Left ventricle myocardium inferior (tissue), 1 donor: ENCODE measurements at places on chromosomes 7 and 10. TPM values are rescaled to one million over a fixed set of nuclear protein-coding genes. Genes with fewer than 3 reads are reported as not detected.

The OR9A2 gene
- not detected for total RNA-seq

The TRPV5 gene
- not detected for total RNA-seq

The C10orf62 gene
- total RNA-seq: 1.5 TPM

The ZNF467 gene
- 5.2 TPM for total RNA-seq

The FAM237B gene
- not detected for total RNA-seq

The CPXM2 gene
- 4.5 TPM for total RNA-seq

The FAM25C gene
- total RNA-seq: not detected

The NUTM2D gene
- 6.0 TPM for total RNA-seq

The KCNMA1 gene
- 1.8 TPM for total RNA-seq

The NUTM2E gene
- not detected for total RNA-seq

The CUZD1 gene
- 0.16 TPM for total RNA-seq

The ANKRD61 gene
- not detected for total RNA-seq

The SFXN4 gene
- total RNA-seq: 52.7 TPM

The NSUN6 gene
- total RNA-seq: 7.9 TPM

- peak overlapping the region; percentile 10 for H3K4me3 ChIP-seq
- peaks cover 67% of the 10 kb centered on the region for H3K4me1 ChIP-seq
- H3K27me3 ChIP-seq: no peaks in the 10 kb centered on the region
- H3K36me3 ChIP-seq: peaks cover 12% of the 10 kb centered on the region
- peak overlapping the region; percentile 66 for H3K27ac ChIP-seq
- DNase-seq: no peak
These were observed 57.0 kb downstream of the HIPK2 start for GRCh38 chr7:139720705-139721231.

DNA sequence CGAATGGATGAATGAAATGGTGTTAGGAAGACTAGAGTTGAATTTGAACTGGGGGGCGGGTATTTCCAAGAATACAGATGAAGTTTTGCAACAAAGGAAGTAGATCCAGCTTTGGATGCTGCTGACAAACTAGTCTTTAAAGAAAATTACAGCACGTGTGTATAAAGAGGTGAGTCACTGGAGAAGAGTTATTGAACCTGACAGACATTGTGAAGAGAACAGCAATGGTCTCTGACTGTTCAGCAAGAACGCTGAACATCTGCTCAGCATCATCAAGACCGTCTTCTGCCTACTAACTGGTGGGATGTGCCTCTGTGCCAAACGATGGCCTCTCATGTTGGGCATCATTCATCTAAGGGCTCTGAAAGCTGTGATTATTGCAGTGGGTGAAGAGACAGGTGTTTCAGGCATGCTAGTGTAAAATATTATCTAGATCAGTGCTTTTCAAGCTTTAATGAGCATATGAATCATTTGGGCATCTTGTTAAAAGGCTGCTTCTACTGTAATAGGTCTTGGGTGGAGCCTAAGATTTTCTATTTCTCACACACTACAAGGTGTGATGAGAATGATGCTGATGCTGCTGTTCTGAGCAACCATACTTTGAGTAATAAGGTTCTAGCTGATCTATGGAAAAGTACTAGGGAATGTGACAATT lies 291.3 kb downstream of the PTEN start:
- no peak for DNase-seq
- H3K4me1 ChIP-seq: peaks cover 14% of the 10 kb centered on the region
- no peaks in the 10 kb centered on the region for H3K36me3 ChIP-seq

GRCh38 chr7:150961510-150962289 lies 16.4 kb downstream of the KCNH2 start:
- DNase-seq: peak; percentile 14
- H3K4me3 ChIP-seq: no peak overlapping the region
- peaks cover 82% of the 10 kb centered on the region for H3K27me3 ChIP-seq
- peak overlapping the region; percentile 96 for H3K27ac ChIP-seq

DNA sequence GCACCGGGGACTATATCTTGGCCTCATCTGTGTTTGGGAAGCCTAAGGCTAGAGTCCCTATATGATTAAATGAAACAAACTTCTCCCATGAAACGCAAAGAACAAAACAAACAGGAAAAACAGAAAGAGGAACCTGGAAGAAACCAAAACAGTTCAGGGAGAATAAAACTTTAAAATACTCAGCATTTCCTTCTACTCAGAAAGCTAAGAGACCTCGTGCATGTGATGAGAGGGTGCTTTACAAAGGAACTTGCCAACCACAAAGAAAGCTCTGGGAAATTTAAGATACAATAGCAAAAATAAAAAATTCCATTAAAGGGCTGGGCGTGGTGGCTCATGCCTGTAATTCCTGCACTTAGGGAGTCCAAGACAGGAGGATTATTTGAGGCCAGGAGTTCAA lies 6.9 kb downstream of the PILRA start:
- DNase-seq: no peak
- no peaks in the 10 kb centered on the region for H3K27me3 ChIP-seq
- no peak overlapping the region for H3K4me3 ChIP-seq
- peaks cover 5% of the 10 kb centered on the region for H3K4me1 ChIP-seq

- no peak overlapping the region for H3K27ac ChIP-seq
- peaks cover 67% of the 10 kb centered on the region for H3K27me3 ChIP-seq
- no peak for DNase-seq
- H3K4me3 ChIP-seq: peak overlapping the region; percentile 75
These were observed 445 bp upstream of the ATRNL1 start for GRCh38 chr10:115092555-115093285.

DNA sequence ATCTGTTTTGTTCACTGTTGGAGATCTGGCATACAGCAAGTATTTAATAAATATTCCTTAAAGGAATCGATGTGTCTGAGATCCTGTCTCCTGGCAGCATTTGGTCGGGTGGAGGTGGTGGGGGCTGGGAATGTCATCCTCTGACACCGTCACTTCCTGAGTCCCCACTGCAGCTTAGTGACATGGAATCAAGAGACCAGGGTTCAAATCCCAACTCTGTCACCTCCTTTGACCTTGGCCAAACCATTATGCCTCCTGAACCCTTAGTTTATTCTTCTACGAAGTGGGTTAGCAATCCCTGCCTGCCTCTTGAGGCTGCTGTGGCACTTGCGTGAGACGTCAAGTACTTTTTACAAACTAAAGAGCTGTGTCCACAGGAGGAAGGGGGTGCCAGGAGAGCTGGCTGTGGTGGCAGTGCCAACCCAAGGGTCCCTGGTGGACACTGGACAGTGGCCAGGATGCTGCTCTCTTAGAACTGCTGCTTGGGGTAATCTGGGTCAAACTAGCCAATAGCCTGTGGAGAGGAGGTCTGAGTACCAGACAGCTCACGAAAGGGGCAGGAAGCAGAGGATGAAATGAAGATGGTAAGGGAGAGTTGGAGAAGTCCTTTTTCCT lies 8.0 kb upstream of the ZMIZ1 start:
- no peaks in the 10 kb centered on the region for H3K27me3 ChIP-seq
- H3K4me1 ChIP-seq: peaks cover 13% of the 10 kb centered on the region
- H3K27ac ChIP-seq: no peak overlapping the region
- peak; percentile 2 for DNase-seq
- no peak overlapping the region for H3K4me3 ChIP-seq
- no peaks in the 10 kb centered on the region for H3K36me3 ChIP-seq

GRCh38 chr7:80134115-80134535 lies 506 bp upstream of the GNAI1 start:
- no peaks in the 10 kb centered on the region for H3K36me3 ChIP-seq
- peak overlapping the region; percentile 90 for H3K27ac ChIP-seq
- H3K4me1 ChIP-seq: peaks cover 49% of the 10 kb centered on the region
- no peaks in the 10 kb centered on the region for H3K27me3 ChIP-seq
- no peak for DNase-seq
- H3K4me3 ChIP-seq: peak overlapping the region; percentile 95

- peaks cover 10% of the 10 kb centered on the region for H3K4me1 ChIP-seq
- H3K27ac ChIP-seq: peak overlapping the region; percentile 63
- no peak overlapping the region for H3K4me3 ChIP-seq
- peak; percentile 71 for DNase-seq
- peaks cover 27% of the 10 kb centered on the region for H3K27me3 ChIP-seq
These were observed 274.5 kb upstream of the MGMT start for GRCh38 chr10:129192344-129193128.

DNA sequence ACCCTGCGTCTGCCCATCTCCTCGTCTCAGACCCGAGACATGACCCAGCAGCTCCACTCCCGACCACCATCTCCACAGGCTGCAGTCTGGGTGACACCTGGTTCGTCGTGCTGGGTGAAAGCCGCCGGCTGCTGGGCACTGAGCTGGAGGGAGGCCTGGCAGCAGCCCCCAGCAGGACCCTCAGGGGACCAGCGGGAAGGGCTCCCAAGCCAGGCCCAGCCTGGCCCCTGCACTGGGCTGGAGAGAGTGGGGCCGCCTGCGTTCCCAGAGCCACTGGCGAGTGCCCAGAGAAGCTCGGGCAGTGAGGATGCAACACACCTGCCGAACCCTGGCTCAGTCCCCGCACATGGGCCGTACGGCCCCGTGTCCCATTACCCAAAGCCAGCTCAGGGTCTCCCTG lies 21.3 kb downstream of the CFAP46 start:
- peaks cover 38% of the 10 kb centered on the region for H3K27me3 ChIP-seq
- H3K36me3 ChIP-seq: no peaks in the 10 kb centered on the region
- no peak overlapping the region for H3K27ac ChIP-seq

- no peak for DNase-seq
- no peaks in the 10 kb centered on the region for H3K27me3 ChIP-seq
- H3K4me3 ChIP-seq: no peak overlapping the region
- no peaks in the 10 kb centered on the region for H3K36me3 ChIP-seq
These were observed 761.5 kb upstream of the C7orf33 start for GRCh38 chr7:147829016-147829415.

- H3K36me3 ChIP-seq: no peaks in the 10 kb centered on the region
- no peaks in the 10 kb centered on the region for H3K4me1 ChIP-seq
- no peaks in the 10 kb centered on the region for H3K27me3 ChIP-seq
- H3K4me3 ChIP-seq: no peak overlapping the region
- no peak overlapping the region for H3K27ac ChIP-seq
These were observed 242.1 kb upstream of the KCND2 start for GRCh38 chr7:120030876-120031275.

DNA sequence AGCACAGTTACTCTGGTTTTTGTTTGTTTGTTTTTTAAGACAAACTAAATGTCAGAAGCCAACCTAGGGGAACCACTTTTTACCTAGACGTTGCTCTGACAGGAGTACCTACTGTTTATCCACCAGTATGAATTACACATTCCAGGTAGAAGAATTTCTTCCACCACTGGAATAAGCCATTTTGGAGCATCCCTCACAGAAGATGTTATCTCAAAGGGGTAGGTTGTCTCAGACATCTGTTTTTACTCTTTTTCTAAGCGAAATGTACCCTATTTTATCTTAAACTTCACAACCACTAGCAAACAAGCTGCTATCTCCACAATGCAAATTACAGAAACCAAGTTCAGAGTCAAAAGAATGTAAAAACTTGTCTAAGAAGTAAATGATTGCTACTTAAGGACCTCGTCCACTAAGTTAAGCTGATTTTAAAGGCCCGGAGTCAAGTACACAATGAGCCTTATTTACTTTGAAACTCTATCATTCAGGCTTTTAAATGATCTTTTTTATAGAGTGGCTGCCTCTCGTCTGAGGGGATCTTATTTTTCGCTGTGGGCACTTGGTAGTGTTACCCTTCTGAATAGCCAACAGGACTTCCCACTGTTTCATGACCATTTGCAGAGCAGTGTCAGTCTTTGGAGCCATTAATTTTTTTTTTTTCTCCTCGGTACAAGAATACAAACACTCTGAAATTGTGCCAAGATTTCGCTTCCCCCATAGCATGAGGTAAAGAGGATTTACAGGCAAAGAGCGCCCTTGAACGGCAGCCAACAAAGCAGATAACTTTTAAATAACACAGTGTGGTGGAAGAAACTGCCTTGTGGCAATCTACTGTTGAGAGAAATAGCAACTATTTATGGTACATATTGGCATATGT lies 15.7 kb upstream of the ARMC3 start:
- H3K4me3 ChIP-seq: no peak overlapping the region
- H3K4me1 ChIP-seq: peaks cover 13% of the 10 kb centered on the region
- no peaks in the 10 kb centered on the region for H3K27me3 ChIP-seq
- no peak for DNase-seq

DNA sequence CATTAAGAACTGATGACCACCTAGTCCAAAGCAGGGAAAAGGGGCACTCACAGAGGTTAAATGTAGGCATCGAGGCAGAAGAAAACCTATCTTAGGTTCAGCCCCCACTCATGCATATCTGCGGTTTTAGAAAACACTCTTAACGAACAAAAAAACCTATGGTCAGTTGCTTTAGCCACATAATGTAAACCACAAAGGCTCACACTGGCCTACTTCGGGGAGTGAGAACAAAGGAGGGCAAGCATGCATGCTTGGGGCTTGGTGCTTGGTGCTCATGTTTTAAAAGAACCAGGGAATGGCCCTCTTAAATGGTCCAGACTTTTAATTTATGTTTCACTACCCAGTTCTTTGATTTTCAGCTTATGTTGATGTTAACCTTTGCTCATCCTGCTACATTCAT lies 14.2 kb downstream of the INSYN2A start:
- no peak for DNase-seq
- H3K27ac ChIP-seq: no peak overlapping the region
- H3K36me3 ChIP-seq: peaks cover 3% of the 10 kb centered on the region

GRCh38 chr10:51918884-51919325 lies 219.5 kb upstream of the CSTF2T start:
- H3K4me1 ChIP-seq: peaks cover 9% of the 10 kb centered on the region
- no peak overlapping the region for H3K4me3 ChIP-seq
- no peaks in the 10 kb centered on the region for H3K36me3 ChIP-seq
- no peaks in the 10 kb centered on the region for H3K27me3 ChIP-seq
- no peak overlapping the region for H3K27ac ChIP-seq

GRCh38 chr7:139536152-139536551 lies 12.7 kb downstream of the CLEC2L start:
- DNase-seq: no peak
- H3K4me1 ChIP-seq: no peaks in the 10 kb centered on the region
- H3K36me3 ChIP-seq: no peaks in the 10 kb centered on the region
- no peak overlapping the region for H3K27ac ChIP-seq
- H3K4me3 ChIP-seq: no peak overlapping the region

DNA sequence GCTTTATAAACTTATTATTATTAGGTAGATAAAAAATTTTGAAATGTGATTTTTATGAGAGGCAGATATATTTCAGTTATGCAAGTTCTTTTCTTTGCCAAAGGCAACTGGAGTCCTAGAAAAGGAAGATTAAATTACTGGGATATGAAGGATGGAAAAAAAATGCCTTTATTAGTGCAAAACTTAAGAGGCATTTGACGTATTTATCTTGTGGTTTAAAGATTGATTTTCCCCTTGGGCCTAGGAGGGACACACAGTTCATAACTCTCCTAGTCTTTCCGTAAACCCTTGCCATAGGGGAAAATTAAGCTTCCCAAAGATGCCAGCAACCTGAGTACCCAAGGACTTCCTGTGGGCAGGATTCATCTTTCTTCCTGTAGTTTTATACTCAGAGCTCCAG lies 3.1 kb upstream of the STEAP4 start:
- peak overlapping the region; percentile 81 for H3K27ac ChIP-seq
- DNase-seq: no peak
- H3K4me1 ChIP-seq: peaks cover 65% of the 10 kb centered on the region
- H3K4me3 ChIP-seq: no peak overlapping the region
- H3K27me3 ChIP-seq: no peaks in the 10 kb centered on the region

GRCh38 chr7:74051629-74052410 lies 23.8 kb downstream of the ELN start:
- H3K27ac ChIP-seq: no peak overlapping the region
- peaks cover 7% of the 10 kb centered on the region for H3K27me3 ChIP-seq
- no peak for DNase-seq

- peak overlapping the region; percentile 58 for H3K27ac ChIP-seq
- H3K36me3 ChIP-seq: no peaks in the 10 kb centered on the region
- H3K27me3 ChIP-seq: no peaks in the 10 kb centered on the region
- H3K4me1 ChIP-seq: peaks cover 42% of the 10 kb centered on the region
These were observed 137.4 kb downstream of the CHRM2 start for GRCh38 chr7:137005873-137006272.

GRCh38 chr10:130043491-130043890 lies 67.1 kb downstream of the C10orf143 start:
- H3K4me1 ChIP-seq: no peaks in the 10 kb centered on the region
- no peak overlapping the region for H3K27ac ChIP-seq
- DNase-seq: no peak
- peaks cover 73% of the 10 kb centered on the region for H3K27me3 ChIP-seq
- H3K4me3 ChIP-seq: no peak overlapping the region
